Midbrain (tissue), 1 donor: ENCODE measurements at places on chromosomes 13 and 19.

DNA sequence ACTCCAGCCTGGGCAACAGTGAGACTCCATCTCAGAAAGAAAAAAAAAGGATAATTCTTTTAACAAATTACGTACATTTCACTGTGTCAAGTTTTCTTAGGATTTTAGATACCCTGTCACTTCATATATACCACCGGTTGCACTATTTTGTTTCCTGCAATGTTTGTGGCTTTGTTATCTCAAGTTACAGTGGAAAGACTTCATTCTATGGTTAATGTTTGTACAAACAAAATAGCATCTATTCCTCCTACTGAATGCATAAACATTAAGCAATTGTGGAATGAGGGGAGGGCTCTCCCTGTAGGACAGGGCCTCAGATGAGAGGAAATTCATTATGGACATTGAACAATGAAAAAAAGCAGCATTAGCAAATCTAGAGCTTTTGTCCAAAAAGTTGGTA lies 120.1 kb downstream of the DNAJC3 start:
- no peak for DNase-seq

DNA sequence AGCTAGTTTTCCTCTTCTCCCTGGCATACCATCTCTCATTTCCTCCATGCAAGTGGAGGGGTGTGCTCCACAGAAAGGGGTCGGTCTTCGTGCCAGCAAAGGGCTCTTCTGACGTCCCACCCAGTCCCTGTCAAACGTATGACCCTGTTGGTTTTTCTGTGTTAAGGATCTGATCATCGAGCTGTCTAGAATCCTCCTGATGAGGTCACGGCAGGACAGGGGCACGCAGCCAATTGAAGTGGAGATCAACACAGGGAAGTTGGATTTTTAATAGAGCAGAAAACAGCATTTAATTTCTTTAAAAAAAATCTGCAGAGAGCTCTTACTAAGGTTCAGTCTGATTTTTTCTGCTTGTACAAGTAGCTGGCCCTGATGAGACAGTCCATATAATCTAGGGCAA lies 339.4 kb downstream of the TEX29 start:
- DNase-seq = no peak

GRCh38 chr19:41009700-41010235 lies 18.7 kb downstream of the CYP2B6 start:
- DNase-seq = no peak

DNA sequence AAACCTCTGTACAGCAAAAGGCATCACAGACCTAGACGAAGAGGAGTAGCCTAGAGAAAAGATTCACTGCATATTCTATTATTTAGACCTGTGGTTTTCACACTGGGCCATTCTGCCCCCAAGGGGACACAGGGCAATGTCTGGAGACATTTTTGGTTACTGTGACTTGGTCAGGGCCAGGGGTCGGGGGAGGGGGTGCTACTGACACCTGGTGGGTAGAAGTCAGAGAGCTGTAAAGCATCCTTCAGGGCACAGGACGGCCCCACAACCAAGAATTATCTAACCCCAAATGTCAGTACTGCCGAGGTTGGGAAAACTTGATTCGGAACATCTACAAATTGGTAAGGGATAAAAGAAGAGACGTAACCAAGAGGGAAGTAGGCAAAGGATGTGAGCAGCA lies 11.3 kb downstream of the ELAVL1 start:
- no peak for DNase-seq

GRCh38 chr19:37926711-37927110 lies 19.7 kb downstream of the SIPA1L3 start:
- no peak for DNase-seq
